Activated CD8-positive, alpha-beta memory T cell treated with anti-CD3 and anti-CD28 coated beads for 36 hours (primary cell): ENCODE measurements at places on chromosomes 1 and 21. TPM values are rescaled to one million over a fixed set of nuclear protein-coding genes. Genes with fewer than 3 reads are reported as not detected.

ZNF593 gene
- total RNA-seq: 84.8 TPM

TRIM33 gene
- 34.1 TPM for total RNA-seq

GBP4 gene
- 24.4 TPM for total RNA-seq

CNIH3 gene
- total RNA-seq: 1.3 TPM

RBBP5 gene
- 27.1 TPM for total RNA-seq

SYDE2 gene
- total RNA-seq: 4.4 TPM

VWA5B1 gene
- not detected for total RNA-seq

SDC3 gene
- 0.23 TPM for total RNA-seq

EPHB2 gene
- 0.08 TPM for total RNA-seq

ADGRB2 gene
- total RNA-seq: 0.13 TPM

KRTAP13-2 gene
- not detected for total RNA-seq

TFF2 gene
- total RNA-seq: not detected

GPR153 gene
- 0.67 TPM for total RNA-seq

ASCL5 gene
- not detected for total RNA-seq

TDRD5 gene
- not detected for total RNA-seq

ZNF593OS gene
- not detected for total RNA-seq

ESRRG gene
- not detected for total RNA-seq

CCDC27 gene
- not detected for total RNA-seq

USH2A gene
- not detected for total RNA-seq

TNFRSF25 gene
- 89.9 TPM for total RNA-seq

GUCA2A gene
- not detected for total RNA-seq

IQGAP3 gene
- 8.6 TPM for total RNA-seq

NDC1 gene
- total RNA-seq: 49.0 TPM

RSPO1 gene
- total RNA-seq: not detected

CDCA8 gene
- total RNA-seq: 42.1 TPM

TRNAU1AP gene
- 42.9 TPM for total RNA-seq

TNNI3K gene
- total RNA-seq: not detected

TEDDM1 gene
- total RNA-seq: not detected

FCRL1 gene
- total RNA-seq: not detected

LAD1 gene
- total RNA-seq: not detected

NKAIN1 gene
- not detected for total RNA-seq

KCNE1 gene
- 0.13 TPM for total RNA-seq

RGS18 gene
- 0.55 TPM for total RNA-seq

PCSK9 gene
- not detected for total RNA-seq

CFAP57 gene
- total RNA-seq: 0.25 TPM

TCP10L gene
- total RNA-seq: 0.15 TPM

PROX1 gene
- total RNA-seq: not detected

SH2D1B gene
- not detected for total RNA-seq

MXRA8 gene
- total RNA-seq: 0.55 TPM

LCE4A gene
- total RNA-seq: not detected

CCDC30 gene
- total RNA-seq: 1.9 TPM

PIGR gene
- total RNA-seq: 0.31 TPM
